ENCODE measurements at places on chromosomes 6 and 20. TPM values are rescaled to one million over a fixed set of nuclear protein-coding genes. Genes with fewer than 3 reads are reported as not detected.

Gene ACTR5
- total RNA-seq, result 22.0 TPM

Gene DSN1
- total RNA-seq, result 27.9 TPM

Gene STMND1
- not detected for total RNA-seq

Gene TRIM10
- 0.98 TPM for total RNA-seq

Gene GSTA3
- total RNA-seq, result not detected

Gene SCGN
- not detected for total RNA-seq

Gene CLPSL2
- total RNA-seq, result 1.7 TPM

Gene CAPN11
- total RNA-seq, result not detected

Gene PDE7B
- total RNA-seq, result 0.61 TPM

Gene TNFRSF6B
- total RNA-seq, result 147 TPM

DNA sequence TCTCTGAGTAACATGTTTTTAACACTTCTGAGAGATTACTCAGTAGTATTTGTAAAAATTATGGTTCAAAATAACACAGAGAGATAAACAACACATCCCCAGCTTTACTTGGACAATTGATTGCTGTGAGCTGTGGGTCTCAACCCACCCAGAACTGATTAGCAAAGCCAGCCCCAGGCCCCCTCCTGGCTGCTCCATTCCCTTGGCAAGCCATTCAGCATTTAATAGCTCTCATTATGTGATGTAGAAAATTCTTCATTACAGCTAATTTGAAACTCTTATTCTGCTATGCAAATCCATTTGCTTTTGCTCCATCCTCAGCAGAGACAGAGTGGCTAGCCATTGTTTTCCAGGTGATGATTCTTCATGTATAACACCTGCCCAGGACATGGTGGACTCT is 16.6 kb upstream of the SIRT5 start:
- no peak for DNase-seq

DNA sequence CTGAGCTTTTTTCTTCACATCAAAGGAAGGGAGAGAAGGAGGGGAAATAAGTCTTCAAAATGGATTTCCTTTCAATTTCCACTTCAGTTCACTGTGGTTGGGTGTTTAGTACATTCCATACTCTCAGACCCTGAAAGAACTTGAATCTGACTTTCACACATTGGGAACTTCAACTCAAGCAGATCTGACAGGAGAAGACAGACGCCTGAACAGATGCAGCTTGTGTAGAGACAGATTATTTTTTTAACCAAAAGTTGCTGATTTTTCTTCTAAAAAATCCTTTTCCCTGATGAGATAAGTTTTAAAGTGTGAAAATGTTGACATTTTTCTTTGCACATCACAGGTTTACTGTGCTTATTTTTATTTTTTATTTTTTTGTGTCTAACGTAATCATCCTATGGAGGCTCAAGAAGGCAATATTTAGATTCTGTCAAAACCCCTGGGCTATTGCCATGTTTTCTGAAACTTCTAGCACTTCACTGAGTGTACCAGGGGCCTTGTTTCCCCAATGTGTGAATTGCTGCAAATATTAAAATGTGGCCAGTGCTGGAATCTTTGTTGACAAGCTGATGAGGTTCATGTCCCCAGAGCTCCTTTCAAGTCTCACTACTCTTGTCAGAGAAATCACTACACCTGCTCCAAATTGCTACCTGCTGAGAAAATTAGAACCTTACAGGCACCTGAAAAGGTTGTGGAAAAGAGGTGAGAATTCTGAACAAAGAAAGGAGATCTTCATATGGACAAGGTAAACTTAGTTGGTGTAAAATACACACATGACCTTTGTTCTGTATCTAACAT is 214.8 kb upstream of the BTBD3 start:
- no peak for DNase-seq

DNA sequence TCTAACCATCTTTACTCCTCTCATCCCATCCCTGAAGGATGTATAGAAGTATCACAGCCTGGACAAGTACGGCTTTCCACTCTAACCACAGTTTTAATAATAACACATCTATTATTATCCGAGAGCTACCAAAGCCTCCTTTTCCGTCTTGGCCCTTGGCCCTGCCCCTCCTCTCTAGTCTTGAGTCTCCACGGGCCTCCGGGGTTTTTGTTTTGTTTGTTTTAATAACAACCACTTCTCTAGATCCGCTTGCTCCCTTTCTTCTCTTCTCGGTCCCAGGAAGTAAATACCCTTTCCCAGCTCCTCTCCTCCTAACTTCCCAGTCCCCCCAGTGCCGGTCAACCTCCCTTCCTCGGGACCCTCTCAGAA is 661 bp downstream of the LCA5 start:
- no peak for DNase-seq

DNA sequence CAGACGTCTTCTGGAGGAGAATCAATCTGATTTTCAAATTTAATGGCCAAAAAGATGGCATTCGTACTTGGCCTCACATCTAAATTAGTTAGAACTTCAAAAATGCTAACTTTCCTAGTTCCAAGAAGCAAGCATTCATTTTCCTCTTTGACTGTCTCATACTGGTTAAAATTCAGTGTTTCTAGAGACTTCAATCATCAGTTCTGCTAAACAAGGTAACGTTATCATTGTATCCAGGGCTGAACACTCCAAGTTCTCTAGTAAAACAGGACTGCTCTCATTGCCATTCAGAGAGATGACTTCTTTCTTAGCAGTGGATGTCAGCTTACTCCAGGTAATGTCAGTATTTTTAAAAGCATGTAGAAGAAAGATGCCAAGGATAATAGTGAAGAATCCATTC is 34.6 kb upstream of the ENTPD6 start:
- DNase-seq, result no peak

DNA sequence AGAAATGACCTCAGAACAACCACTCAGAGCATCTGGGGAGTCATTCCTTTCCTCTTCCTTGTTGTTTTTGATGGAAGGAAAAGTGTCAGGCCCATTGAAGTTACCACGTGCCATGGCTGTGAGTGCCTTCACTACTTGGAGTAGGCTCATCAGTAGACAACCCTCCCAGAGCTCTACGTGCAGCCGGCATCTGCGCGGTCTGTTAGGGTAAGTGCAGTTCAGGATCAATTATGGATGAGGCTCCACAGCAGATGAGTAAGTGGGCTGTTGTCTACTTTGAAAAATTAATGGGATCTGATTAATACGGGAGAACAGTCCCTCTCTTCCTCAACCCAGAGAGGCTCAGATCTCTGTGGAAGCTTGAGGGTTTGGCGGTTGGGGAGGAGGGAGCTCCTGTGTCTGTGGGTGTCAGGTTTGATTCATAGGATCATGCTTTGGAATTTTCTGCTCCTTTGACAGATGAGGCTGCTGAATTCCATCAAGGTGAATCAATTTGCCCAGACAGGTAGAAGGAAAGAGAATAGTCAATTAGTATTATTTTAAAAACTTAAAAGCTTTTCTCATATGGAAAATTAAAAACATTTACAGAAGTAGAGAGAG is 93.8 kb upstream of the TOX2 start:
- no peak for DNase-seq

- no peak for DNase-seq
Observed at GRCh38 chr6:136090929-136091328, 159.2 kb downstream of the MTFR2 start.

DNA sequence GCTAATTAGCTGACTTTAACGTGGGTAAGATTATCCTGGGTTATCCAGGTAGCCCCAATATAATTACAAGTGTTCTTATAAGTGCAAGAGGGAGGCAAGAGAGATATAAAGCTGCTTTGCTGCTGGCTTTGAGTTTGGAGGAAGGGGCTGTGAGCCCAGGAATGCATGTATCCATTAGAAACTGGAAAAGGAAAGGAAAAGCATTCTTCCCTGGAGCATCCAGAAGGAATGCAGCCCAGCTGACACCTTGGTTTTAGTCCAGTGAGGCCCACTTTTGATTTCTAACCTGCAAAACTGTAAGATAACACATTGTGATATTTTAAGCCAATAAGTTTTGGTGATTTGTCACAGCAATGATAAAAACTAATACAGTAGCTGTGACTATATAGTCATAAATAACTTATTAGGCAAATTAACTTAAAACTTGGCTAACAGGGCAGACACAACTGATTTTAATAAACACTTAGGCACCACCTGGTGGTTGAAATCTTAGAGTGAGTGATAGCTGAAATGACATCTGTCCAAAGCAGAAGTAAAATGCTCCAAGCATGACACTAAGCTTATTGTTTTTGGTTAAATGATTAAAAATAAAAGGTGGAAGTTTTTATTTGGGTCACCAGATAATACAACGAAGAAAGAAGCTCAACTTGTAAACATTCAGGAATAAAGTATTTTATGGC is 35.6 kb downstream of the ADGRF4 start:
- DNase-seq, result peak; percentile 26

Data from HCT116 (cell line).